ENCODE measurements at places on chromosomes 1 and 21. TPM values are rescaled to one million over a fixed set of nuclear protein-coding genes. Genes with fewer than 3 reads are reported as not detected.

Gene LGR6
- total RNA-seq = not detected

GRCh38 chr21:38716942-38717341 is 88.8 kb upstream of the ETS2 start:
- no peak for DNase-seq

DNA sequence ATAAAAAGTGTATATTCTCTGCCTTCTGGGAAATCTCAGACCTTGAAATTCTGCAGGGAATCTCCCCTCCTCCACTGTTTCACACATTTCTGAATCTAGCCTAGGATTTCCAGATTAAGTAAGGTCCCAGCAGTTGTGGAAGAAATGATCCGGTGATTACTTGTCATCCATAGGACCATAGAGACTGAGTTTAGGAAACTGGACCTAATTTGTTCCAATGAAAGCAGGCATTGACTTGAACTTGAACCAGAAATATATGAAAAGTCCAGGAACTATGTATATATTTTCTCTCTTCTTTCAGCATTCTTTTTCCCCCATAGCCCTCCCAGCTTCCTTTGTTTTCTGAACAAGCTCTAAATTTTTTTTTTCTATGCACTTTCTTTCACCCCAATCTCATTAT is 149.5 kb upstream of the SPAG17 start:
- no peak for DNase-seq

- no peak for DNase-seq
These were observed 2.3 kb upstream of the IVL start for GRCh38 chr1:152906023-152906565.

Gene TMEM53
- total RNA-seq = 17.7 TPM

DNA sequence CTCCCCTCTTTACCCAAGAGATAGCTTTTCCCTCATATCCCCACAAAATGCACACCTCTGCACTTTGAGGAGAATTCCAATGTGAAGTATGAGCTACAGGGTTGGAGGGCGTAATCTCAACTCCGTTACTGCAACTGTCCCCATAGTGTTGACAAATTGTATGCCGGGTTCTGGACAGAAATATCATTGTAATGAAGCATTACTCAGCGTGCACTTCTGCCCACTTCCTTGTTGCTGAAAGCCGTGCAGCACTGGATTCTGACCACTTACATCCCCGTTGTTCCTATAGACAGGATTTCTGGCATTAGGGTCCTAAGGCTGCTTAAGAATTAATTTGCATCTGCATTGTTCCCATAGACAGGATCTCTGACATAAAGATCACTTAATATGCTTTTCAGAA is 205.6 kb downstream of the RHOU start:
- no peak for DNase-seq
